Fibroblast of the aortic adventitia (primary cell): ENCODE measurements at places on chromosomes 3 and 15. TPM values are rescaled to one million over a fixed set of nuclear protein-coding genes. Genes with fewer than 3 reads are reported as not detected.

The CADM2 gene
- total RNA-seq, result 2.2 TPM in 1 of 2 replicates, not detected in the other

The MCTP2 gene
- 3.9 and 6.0 TPM in 2 replicates for total RNA-seq

The ITPKA gene
- total RNA-seq, result 1.4 and 1.8 TPM in 2 replicates

The FETUB gene
- not detected in 2 replicates for total RNA-seq

The GDPGP1 gene
- 8.7 and 9.6 TPM in 2 replicates for total RNA-seq

The RAB27A gene
- 9.9 and 27.7 TPM in 2 replicates for total RNA-seq

The RTP4 gene
- 2.8 and 2.9 TPM in 2 replicates for total RNA-seq

The PSTPIP1 gene
- total RNA-seq, result 0.18 TPM in 1 of 2 replicates, not detected in the other

The TTC21A gene
- total RNA-seq, result 2.4 and 3.8 TPM in 2 replicates

The CPN2 gene
- total RNA-seq, result not detected in 2 replicates

The AP2M1 gene
- total RNA-seq, result 364 and 380 TPM in 2 replicates

The SNTN gene
- not detected in 2 replicates for total RNA-seq

The ZNF620 gene
- total RNA-seq, result 0.65 and 0.99 TPM in 2 replicates

The SLCO2A1 gene
- under 0.01 and 0.16 TPM in 2 replicates for total RNA-seq

The CCR4 gene
- total RNA-seq, result under 0.01 TPM in 1 of 2 replicates, not detected in the other

The CCNDBP1 gene
- total RNA-seq, result 44.6 and 61.2 TPM in 2 replicates

The ARIH2 gene
- total RNA-seq, result 68.6 and 106 TPM in 2 replicates

The ACAP2 gene
- total RNA-seq, result 92.3 and 113 TPM in 2 replicates

The FGF7 gene
- 87.9 and 97.7 TPM in 2 replicates for total RNA-seq

The MAP4 gene
- total RNA-seq, result 80.1 and 157 TPM in 2 replicates

The STARD5 gene
- total RNA-seq, result 6.1 and 8.8 TPM in 2 replicates

The PLA2G4E gene
- total RNA-seq, result not detected in 2 replicates

The CCR9 gene
- not detected in 2 replicates for total RNA-seq

The RARB gene
- total RNA-seq, result 3.1 and 4.2 TPM in 2 replicates

The SKOR1 gene
- total RNA-seq, result 0.08 and 0.09 TPM in 2 replicates

The COX17 gene
- 17.0 and 18.0 TPM in 2 replicates for total RNA-seq

The MPI gene
- 39.7 and 48.3 TPM in 2 replicates for total RNA-seq

The AHSG gene
- not detected in 2 replicates for total RNA-seq
